Mucosa of descending colon (tissue), 3 donors: ENCODE measurements at places on chromosomes 11 and 22. TPM values are rescaled to one million over a fixed set of nuclear protein-coding genes. Genes with fewer than 3 reads are reported as not detected.

GRCh38 chr11:63713766-63714165 is 32.5 kb downstream of the RTN3 start:
- DNase-seq: no peak

- DNase-seq: peak; percentile 93
Measured at GRCh38 chr11:111387363-111387762, 8.3 kb upstream of the POU2AF1 start.

Gene SOX6
- total RNA-seq: 6.0 TPM

Gene SEC14L6
- total RNA-seq: 0.47 TPM

Gene SLC22A9
- not detected for total RNA-seq
